Urinary bladder (tissue), 4 donors: ENCODE measurements at places on chromosomes 3 and 15. TPM values are rescaled to one million over a fixed set of nuclear protein-coding genes. Genes with fewer than 3 reads are reported as not detected.

The SIDT1 gene
- polyA plus RNA-seq = 2.2 TPM

The DMXL2 gene
- polyA plus RNA-seq = 16.0 TPM

DNA sequence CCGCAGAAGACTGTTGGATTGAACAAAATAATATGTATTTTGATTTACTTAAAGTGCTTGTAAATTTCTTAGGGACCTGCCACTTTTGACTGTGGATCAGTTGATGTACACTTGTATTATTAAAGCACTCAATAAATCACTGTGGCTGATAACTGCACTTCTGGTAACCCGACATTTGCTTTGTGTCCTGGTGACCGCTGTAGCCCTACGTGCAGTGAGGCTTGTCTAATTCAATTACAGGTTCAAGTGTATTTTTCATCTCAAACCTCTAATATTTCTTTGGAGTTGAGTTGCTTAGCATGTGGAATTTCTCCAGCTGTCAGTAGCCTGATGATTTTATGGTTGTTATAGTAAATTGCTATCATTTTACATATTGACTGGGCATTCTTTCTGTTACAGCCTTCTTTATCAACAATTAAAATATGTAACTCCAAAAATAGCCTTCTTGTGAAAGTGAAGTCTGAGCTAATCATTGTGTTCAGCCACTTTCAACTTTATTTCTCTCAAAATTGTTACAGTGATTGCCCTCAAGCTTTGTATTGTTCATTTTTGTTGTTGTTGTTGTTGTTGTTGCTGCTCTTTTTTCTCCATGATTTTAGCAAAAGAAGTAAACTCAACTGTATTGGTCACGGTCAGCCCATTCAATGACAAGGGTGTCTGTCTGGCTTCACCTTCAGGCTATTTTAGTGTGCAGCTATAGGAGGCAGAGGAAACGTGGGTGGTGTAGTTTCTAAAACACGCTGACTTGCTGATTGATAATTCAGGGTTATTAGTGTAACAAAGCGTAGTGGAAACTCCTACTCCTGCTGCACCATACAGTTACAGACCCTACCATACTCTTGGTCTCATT is 215.1 kb upstream of the UBE2E1 start:
- no peak for DNase-seq

The GOLGA8M gene
- polyA plus RNA-seq = 0.38 TPM

- no peak for DNase-seq
These were observed 125.8 kb downstream of the ECT2 start for GRCh38 chr3:172876297-172876696.

The ANKUB1 gene
- polyA plus RNA-seq = not detected

- no peak for DNase-seq
These were observed 45.9 kb upstream of the TMEM115 start for GRCh38 chr3:50405249-50405648.
